Stimulated activated CD4-positive, alpha-beta T cell treated with anti-CD3 and anti-CD28 coated beads, Interleukin-15, amount 100 ng/mL, for 48 hours (primary cell): ENCODE measurements at places on chromosomes 3 and 15.

DNA sequence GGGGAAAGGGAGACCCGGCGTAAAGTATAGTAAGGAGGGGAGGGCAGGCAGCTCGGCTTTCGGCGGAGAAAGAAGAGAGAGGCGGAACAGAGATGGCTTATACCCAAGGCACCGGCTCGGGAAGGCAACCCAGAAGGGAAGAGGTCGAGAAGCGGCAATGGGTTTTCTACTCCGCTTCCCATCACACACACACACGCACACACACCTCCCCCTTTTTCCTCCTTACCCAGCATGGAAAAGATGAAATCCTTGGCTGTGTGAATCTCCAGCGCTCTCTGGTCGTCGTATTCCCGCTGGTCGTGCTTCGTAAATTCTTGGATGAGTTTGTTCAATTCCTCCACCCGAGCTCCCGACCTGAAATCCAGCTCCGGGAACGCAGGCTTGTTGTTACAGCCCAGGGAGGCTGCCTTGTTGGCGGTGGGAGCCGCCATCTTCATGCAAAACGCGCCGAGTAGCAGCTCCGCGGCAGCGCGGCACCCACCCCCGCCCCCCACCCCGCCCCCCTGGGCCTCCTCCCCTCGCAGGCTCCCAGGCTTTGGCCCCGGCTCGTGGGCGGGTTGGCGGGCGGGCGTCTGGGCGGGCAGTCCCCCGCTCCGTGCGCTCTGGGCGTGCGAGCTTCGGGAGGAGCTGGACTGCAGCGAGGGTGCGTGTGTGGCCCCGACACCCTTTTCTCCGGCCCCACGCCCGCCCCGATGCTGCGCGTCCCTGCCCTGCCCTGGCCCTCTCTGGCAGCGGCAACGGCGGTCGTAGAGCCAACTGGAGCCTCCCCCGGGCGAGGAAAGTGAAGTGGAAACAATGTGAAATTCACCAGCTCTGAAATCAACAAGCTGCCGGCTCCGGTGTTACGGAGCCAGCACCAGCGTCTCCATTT lies at the start of gene MB21D2:
TSS of gene MB21D2 (minus strand) at position 453 of the 871 bp plus-strand sequence. CDS start at position 437, 16 bp downstream.
- peak; percentile 45 for DNase-seq

DNA sequence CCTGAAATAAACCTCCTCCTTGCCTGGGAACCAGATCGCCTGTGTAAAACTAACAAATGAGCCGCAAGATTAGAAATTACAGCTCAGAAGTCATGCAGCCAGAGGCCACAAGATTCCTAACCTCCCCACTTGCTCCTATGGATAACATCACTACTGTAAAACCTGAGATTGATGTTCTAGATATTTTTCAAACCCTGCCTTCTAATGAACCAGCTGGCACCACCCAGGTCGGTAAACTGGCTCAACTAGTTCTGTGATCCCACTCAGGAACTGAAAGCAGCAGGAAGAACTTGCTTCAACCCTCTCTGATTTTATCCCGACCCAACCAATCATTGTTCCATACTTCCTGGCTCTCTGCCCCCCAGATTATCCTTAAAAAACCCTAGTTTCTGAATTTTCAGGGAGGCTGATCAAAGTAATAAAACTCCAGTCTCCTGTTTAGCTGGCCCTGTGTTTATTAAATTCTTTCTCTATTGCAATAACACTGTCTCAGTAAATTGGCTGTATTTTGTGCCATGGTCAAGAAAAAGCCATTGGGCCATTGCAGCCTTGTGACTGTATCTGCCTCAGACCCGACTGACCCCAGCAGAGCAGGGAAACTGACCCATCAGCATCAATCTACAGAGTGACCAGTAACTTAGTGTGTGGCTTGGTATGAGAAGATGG lies 98.9 kb downstream of the RPLP1 start:
- no peak for DNase-seq

GRCh38 chr15:96073908-96074307 lies 256.6 kb upstream of the NR2F2 start:
- DNase-seq: no peak

GRCh38 chr3:52841211-52841980 lies 6.6 kb upstream of the MUSTN1 start:
- DNase-seq: no peak

GRCh38 chr15:72198356-72199204 lies 993 bp upstream of the GRAMD2A start:
- no peak for DNase-seq

GRCh38 chr15:29270169-29270955 lies 740 bp upstream of the NSMCE3 start:
- DNase-seq: no peak

- DNase-seq: no peak
Measured at GRCh38 chr3:186598108-186598784, 14.6 kb upstream of the AHSG start.
